ENCODE measurements at places on chromosomes 2 and 18. TPM values are rescaled to one million over a fixed set of nuclear protein-coding genes. Genes with fewer than 3 reads are reported as not detected.

- no peak for DNase-seq
- H3K27ac ChIP-seq = no peak overlapping the region
- no peaks in the 10 kb centered on the region for H3K36me3 ChIP-seq
- no peaks in the 10 kb centered on the region for H3K4me1 ChIP-seq
These were observed 999 bp upstream of the IL36B start for GRCh38 chr2:113053666-113054065.

DNA sequence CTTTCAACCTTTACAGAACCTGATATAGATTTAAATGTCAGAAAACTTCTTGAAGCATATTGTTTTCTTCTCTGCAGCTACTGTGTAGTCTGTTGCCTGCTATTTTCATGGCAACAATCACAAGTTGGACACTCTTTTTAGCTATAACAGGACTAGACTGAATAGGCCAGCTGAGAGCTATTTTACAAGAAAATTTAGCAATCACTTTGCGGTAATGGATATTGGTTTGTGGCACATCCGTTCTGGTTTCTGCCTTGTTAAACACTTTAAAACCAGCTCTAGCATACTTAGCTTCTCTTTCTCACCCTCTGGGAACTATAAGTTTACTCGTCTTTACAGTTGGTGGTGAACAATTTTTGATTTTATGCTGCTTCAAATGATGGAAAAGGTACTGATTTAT, 125.7 kb downstream of the MAP2 start:
- DNase-seq = no peak
- no peaks in the 10 kb centered on the region for H3K36me3 ChIP-seq
- H3K27me3 ChIP-seq = no peaks in the 10 kb centered on the region

The TNFAIP6 gene
- 2.9 TPM for total RNA-seq

The SKA1 gene
- 0.44 TPM for total RNA-seq

The CUL3 gene
- total RNA-seq = 74.4 TPM
